Suprapubic skin (tissue), 4 donors: ENCODE measurements at places on chromosomes 3 and 15.
A peak's percentile ranks its signal among the peaks of the same experiment; 100 is the strongest.

GRCh38 chr3:146638718-146639117 lies 33.6 kb upstream of the PLSCR5 start:
- DNase-seq: no peak

DNA sequence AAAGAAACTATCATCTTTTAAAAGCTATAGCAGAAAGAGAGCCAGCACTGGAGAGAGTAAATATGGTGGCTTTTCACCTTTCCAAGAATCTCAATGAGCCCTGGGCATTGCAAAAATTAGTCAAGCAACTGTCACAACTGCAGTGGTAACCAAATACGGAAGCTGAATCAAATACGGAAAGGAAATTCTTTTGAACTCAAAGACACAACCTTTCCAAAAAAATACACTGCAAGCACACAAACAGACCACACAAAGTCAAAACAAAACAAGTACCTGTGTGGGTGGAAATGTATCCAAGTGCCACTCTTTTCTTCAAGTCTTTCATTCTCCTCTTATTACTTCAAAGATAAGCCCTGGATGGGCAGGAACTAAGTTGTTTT lies 17.6 kb downstream of the VGLL4 start:
- no peak for DNase-seq

- DNase-seq: no peak
Measured at GRCh38 chr15:58398071-58398470, 33.7 kb upstream of the LIPC start.

DNA sequence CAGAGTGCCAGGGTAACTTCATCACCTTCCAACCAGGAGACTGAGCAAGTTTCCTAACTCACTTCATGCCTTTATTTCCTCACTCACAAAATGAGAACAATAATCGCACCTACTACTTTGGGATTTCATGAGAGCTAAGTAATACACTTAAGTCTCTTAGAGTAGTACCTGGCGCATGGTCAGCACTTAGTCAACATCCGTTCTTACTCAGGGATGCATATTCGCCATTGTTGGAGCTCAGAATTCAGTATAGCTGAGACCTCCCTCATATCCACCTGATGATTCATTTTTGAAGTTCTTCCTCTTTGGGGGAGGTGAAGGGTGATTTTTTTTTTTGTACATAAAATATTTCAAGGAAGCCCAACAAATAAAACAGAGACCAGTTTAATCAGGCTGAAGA lies 188.2 kb downstream of the AGBL1 start:
- DNase-seq: no peak

DNA sequence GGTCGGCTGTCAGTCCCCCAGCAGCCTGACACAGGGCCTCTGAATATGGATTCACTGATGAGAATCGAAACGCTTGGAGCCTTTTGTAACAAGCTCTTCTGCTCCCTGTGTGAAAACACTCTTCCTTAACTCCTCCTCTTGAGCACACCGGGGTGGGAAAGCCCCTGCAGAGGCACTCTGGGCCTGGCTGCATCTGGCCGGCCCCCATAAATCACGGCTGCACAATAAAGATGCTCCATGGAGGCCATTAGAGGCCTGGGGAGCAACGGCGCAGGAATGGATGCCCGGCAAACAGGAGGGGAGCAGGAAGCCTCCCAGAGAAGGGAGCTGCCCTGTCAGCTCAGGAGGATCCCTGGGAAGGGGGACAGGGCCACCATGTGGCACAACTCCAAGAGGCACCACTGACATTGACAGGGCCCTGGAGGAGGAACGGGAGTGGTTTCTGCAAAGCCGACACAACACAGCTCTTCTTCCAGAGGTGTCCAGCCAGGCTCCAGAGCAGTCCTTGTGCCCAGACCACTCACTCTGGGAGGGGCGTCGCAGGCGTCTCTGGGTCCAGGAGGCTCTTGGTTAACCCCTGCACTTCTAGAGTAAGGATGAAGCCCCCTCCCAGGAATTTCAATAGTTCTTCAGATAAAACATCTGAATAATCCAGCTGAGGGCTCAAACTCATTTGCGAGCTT lies 509.3 kb upstream of the PPP2R3A start:
- DNase-seq: no peak

GRCh38 chr3:145427355-145427754 lies 733.6 kb downstream of the PLOD2 start:
- DNase-seq: no peak

DNA sequence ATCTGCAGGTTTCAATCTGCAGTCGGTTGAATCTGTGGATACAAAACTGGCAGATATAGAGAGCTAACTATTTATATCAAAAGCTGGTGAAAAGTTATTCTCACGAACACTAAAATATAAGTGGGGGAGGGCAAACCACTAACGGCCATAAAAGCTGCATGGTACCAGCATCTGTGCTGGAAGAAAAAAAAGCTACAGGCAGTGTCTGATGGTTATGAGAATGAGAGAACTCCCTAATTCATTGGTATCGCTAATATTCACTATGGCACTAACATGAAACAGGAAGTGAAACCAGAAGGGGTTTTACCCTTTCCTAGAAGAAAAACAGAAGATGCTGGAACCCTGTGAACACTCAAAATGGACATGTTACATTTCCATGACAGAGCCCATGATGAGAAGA lies 15.9 kb downstream of the CEP70 start:
- DNase-seq: no peak

- DNase-seq: no peak
Measured at GRCh38 chr3:71547249-71548198, 36.0 kb downstream of the FOXP1 start.

GRCh38 chr15:84863565-84864443 lies 20.7 kb upstream of the SLC28A1 start:
- no peak for DNase-seq

GRCh38 chr3:60217156-60217911 lies 1033.9 kb downstream of the FHIT start:
- DNase-seq: no peak

DNA sequence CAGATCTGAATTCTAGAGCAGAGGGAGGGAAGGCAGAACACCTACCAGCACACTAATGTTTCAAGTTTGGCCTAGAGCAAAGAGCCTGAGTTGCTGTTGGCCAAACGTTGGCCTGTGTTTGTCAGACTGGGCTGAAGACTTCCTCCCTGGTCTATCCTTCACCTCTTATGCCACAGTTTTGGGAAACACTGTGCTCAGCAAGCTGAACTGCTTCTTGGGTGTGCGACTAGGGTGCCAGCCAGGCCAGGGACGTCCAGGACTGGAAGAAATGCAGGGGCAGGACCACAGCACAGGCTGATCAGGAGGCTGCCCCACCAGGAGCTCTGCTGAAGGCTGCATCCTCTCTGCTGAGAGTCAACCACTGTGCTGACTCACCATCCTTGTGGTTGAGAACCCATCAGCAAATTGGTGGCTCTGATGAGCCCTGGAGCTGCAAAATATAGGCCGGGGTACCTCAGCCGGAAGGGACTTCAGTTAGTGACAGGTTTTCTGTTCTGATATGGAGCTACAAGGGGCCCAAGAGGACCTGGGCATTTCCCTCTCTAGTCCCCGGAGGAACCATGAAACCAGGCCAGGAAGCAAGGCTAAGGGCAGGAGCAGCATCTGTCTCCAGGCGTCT lies 131.6 kb upstream of the RASGRP1 start:
- peak; percentile 60 for DNase-seq

DNA sequence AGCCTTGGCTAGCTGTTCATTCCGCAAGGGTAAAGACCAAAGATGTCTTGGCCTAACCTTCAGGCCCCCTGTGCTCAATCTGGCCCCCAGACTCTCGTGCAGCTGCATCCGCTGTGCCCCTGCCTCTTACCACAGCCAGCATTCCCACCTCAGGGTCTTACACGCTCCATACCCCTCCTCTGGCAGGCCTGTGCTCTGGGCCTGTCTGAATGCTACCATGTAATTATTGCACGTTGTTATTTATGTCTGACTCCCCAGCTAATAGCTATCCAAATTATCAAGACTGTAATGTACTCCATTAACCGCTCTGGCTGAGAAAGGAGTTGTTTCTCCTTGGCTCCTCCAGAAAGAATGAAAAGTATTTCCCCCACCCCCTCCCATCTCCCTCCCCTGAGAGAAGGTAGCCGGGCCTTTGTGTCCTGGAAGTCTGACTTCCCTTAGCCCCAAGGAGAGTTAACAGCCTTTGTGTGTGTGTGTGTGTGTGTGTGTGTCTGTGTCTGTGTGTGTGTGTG lies 54.5 kb upstream of the UBE2E1 start:
- peak; percentile 64 for DNase-seq
